Hematopoietic multipotent progenitor cell treated with erythropoietin and hydrocortisone succinate and interleukin-3 and kit ligand, for 17 days (in vitro differentiated cells): ENCODE measurements at places on chromosomes 16 and 17.
A peak's percentile ranks its signal among the peaks of the same experiment; 100 is the strongest.

DNA sequence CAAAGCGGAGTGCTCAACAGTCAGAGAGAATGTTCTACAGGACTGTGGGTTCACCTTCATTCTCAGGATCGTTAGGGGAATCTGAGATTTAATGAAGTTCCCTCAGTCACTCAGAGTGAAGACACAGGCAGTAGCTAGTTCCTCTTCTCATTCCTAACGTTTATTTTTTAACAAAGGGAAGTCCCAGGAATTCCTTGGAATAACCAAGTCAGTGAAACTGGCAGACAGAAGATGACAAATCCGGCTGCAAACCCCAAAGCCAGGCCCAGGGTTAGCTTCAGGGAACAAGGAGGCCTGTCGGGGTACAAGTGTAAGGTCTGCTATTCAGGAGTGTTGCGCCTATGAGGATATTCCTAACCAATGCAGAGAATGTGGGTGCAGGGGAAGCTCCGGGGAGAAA is 42.0 kb downstream of the COTL1 start:
- DNase-seq: no peak

GRCh38 chr17:8016632-8017424 is 14.4 kb downstream of the GUCY2D start:
- peak; percentile 30 for DNase-seq

- no peak for DNase-seq
Observed at GRCh38 chr17:6290488-6291196, 144.3 kb downstream of the AIPL1 start.

GRCh38 chr17:55845385-55845784 is 94.5 kb downstream of the PCTP start:
- no peak for DNase-seq

DNA sequence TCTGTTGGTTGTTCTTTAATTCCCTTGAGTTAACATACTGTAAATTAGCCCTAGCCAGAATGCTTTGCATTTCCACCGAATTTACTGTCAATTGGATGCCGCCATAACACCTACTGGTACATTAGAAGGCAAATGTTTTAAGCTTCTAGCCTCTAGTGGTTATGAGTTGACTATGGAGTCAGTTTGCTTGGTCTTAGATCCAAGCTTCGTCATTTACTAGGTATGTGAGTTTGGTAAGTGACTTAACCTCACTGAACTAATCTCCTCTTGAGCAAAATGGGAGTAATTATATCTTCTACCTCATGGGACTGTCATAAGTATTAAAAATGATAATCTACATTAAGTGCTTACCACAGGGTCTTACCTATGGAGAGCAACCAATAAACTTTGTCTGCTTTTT is 20.4 kb upstream of the CDH11 start:
- no peak for DNase-seq

- DNase-seq: no peak
Observed at GRCh38 chr16:30478766-30479478, 6.4 kb downstream of the ITGAL start.

GRCh38 chr17:76893623-76894334 is 25.6 kb downstream of the MGAT5B start:
- no peak for DNase-seq

- DNase-seq: no peak
Observed at GRCh38 chr17:73799781-73800627, 155.8 kb upstream of the SDK2 start.

- no peak for DNase-seq
Observed at GRCh38 chr16:59740858-59741257, 1006.7 kb upstream of the GOT2 start.

DNA sequence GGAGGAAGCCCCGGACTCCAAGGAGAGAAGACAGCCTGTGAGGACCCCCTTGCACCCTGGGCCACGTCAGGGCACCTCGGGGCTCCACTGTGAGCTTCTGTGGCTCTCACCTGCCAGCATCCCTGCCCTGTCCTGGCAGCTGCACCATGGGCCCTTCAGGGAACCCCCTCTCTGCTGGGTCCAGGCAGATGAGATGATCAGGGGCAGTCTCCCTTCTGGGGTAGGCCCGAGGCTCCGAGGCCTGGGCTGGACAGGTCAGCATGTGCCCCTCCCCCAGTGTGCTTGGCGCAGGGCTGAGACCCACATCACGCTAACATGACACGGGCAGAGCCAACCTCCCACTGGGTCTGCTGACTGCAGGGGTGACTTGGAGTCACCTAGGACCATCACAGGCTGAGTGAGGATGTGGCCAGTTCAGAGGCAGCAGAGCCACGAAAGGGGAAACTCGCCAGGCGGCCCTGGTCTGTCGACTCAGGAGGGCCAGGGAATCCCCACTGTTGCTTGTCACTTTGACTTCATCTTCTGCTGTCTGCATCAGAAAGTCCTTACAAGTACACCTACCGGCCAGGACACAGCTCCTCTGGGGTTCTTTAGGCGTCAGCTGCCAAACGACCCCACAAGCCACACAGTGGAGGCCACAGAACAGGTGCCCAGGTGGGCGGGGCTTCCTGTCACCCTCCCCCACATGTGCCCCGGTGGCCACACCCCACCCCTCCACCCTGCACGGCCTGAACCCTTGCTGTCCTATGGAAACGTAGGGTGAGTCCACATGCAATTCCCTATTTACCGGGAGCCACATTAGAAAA is 2.2 kb downstream of the GALNS start:
- DNase-seq: peak; percentile 14

GRCh38 chr16:25009822-25010221 is 5.3 kb downstream of the ARHGAP17 start:
- DNase-seq: no peak

GRCh38 chr17:12388226-12388625 is 277.5 kb upstream of the MYOCD start:
- no peak for DNase-seq

DNA sequence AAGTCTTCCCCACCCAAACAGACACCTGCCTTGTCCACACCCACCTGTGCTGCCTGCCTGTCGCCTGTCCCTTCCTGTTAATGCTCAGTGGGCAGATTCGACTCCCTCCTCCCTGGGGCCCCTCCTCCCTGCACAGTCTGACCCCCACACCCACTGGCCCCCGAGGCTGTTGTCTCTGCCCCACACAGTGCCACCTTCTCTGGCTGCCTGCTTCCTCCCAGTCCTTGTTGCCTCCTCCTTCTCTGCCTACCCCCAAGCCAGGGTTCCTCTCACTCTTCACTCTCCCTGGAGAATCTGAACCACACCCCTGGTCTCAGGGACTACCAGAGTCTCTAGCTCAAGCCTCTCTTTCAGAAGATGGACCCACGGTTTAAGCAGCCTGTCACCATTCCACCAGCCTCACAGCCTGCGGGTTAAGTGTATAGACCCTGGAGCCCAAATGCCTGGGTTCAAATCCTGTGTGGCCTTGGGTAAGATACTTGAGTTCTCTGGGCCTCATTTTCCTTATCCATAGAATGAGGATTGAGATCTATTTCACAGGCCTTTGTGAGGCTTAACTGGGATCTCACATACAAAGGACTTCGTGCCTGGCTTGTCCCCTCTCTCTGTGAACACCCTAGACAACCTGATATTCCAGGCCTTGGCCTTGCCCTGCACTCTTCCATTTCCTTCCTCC is 3.8 kb upstream of the ARHGAP23 start:
- no peak for DNase-seq

DNA sequence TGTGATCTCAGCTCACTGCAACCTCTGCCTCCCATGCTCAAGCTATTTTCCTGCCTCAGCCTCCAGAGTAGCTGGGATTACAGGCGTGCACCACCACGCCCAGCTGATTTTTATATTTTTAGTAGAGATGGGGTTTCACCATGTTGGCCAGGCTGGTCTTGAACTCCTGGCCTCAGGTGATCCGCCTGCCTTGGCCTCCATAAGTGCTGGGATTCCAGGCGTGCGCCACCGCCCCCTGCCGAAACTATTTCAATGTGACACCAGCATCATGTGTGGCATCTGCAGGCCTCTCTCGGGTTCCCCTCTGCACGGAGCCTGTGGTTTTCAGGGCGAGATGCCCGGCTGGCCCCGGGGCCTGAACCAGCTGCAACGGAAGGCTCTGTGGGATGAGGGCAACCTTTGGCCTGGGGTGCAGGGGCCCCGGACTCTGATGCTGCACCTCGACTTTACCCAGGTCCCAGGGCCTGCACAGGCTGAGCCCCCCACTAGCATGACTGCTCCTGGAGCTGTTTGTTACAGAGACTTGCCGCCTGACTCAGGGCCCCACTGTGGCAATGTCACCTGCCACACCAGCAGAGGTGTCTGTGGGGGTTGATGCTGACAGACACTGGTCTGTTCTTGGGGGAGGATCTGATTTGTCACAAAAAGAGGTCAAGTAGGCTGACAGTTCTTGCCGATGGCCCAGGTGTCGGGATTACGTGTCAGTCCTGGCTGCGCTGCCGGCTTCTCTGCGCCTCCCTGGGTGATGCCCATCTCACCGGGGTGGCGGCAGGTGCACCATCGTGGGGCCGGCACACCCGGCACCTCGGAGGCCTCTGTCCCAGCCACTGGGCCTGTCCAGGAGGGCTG is 8.6 kb upstream of the TEX19 start:
- no peak for DNase-seq

GRCh38 chr16:79483336-79483735 is 117.2 kb downstream of the MAF start:
- no peak for DNase-seq

GRCh38 chr17:1232786-1233185 is 37.5 kb upstream of the BHLHA9 start:
- no peak for DNase-seq

GRCh38 chr16:55000595-55000994 is 69.9 kb downstream of the IRX5 start:
- no peak for DNase-seq

DNA sequence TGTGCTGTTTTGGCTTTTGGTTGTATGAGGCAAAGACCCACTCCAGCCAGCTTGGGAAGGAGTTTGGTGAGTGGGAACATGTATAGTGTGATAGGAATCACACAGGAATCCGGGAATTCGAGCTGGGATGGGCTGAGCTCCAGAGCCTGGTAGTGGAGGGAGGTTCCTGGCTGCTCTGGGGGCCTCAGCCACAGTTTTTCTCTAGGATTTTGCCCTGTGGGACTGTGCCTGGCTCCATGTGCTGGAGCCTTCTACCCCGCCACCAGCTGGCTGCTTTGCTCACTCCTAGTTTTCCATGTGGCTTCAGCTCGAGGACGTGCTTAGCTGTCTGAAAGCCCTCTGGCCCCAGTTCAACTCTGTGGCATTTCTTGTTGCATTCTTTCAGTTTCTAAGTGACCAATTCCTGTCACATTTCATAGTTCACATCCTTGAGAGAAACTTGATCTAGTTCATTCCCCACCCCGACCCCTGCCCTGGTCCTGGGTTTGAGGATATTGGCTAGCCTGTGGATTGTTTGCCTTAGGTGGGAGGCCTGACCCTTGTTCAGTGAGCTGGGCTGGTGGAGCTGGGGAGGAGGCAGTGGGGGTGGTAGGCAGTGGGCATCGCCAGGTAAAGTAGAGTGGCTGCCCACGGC is 5.0 kb downstream of the SEC14L1 start:
- DNase-seq: peak; percentile 51

DNA sequence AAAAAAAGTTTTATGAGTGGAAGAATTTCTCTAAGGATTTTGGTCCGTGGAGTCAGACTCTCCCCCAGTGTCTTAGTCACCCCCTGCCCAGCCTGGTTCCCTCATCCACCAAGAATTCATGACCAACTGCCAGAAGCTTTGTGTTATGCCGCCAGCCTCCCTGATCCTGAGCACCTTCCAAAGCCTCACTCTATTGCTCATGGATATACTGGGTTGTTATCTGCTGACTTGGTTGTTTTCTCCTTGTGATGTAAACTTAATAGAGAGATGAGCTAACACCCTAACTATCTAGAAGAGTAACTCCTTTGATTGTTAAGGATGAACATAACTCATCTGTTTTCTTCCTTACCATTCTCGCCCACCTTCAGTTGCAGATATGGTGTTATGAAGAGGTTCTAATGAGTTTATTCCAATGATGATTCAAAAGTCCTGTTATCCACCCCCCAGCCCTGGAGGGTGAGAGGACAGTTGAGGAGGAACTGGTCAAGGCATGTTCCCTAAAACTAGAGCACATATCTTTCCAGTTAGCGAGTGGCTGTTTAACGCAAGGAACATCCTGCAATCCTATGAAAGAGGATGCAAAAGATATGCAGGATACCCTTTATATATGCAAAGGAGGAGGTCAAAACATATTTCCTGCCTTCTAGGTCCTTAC is 1.5 kb upstream of the PSMD3 start:
- DNase-seq: no peak

GRCh38 chr16:89268987-89269735 is 51.7 kb downstream of the ZNF778 start:
- DNase-seq: no peak

DNA sequence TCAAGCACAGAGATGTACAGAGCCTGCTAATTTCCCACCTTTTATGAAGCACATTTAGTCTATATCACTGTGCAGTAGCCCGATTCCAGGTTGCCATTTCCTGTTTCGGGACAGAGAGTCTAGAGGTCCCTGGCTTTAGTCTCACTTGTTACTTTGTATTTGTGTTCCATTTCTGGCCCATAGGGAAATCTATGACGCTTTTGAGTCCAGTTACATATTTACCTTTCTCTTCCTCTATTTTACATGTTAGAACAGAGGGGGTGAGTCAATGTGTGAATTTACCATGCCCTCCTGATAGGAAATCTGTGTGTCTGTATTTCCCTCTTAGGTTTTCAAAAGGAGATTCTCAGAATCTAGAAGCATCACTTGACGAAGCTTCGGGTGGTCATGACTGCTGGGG is 227.1 kb upstream of the ZFHX3 start:
- DNase-seq: no peak

DNA sequence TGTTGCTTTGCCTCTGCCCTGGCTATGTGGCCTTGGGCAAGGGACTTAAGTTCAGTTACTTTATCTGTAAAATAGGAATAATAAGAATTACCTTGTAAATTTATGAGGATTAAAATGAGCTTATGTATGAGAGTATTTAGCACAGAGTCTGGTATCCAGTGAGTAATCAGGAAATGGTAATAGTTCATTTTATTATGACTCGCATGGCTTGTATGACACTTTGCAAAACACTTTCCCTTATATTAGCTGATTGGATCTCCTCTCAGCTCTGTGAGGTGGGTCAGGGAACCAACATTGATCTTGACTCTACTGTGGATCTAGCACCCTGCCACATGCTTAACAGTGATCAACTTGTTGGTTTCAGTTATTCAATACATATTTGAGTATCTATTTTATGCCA is 8.3 kb upstream of the CDH3 start:
- DNase-seq: no peak

- DNase-seq: no peak
Observed at GRCh38 chr16:2388139-2388874, 40.9 kb upstream of the CCNF start.

- no peak for DNase-seq
Observed at GRCh38 chr17:8747742-8748141, 3.1 kb upstream of the CCDC42 start.

DNA sequence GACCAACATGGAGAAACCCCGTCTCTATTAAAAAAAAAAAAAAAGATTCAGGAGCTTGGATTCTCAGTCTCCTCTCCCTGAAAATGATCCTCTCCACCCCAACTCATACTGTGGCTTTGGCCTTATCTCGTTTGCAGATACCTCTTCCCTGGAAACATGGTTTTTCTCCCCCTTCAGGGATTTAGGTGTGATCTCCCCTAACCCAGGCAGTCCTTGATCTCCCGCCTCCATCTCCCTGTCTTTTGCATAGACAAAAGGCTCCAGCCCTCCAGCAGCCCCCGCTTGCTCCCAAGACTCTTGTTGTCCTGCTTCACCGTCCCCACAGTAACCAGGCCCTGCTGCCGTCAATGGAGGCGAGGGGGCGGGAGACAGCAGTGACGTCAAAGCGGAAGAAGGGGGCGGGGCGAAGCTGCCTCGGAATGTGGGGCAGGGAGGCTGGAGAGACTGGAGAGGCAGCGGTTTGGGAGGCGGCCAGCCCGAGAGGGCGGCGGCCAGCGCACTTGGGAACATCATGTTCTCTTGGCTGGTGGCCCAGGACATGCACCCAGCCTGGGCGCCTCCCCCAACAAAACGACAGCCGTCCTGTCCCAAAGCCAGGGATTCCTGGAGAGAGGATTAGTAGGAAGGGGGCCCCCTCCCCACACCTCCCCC is 1.9 kb upstream of the PER1 start:
- peak; percentile 98 for DNase-seq
